ENCODE measurements at places on chromosomes 1 and 21.

DNA sequence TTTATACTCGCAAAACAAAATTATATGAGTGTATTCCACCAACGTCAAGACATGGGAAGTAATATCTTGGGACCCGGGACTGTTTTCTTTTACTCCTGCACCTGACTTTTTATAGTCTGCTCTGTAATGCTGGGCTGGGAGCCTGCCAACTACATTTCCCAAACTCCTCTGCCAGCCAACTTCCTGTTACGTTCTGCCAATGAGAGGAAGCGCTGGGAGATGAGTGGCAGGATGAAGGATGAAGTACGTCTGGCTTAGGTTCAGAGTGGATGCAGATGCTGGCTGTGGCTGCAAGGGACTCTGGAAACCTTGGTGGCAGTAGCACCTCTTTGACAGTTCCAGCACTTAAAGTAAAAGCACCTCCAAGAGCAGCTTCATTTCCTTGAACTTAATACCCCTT, 59.6 kb downstream of the USP24 start:
- DNase-seq: no peak

GRCh38 chr21:42489006-42489563, 6.9 kb downstream of the RSPH1 start:
- DNase-seq: no peak

- no peak for DNase-seq
Observed at GRCh38 chr1:159289060-159289459, 13.1 kb upstream of the FCER1A start.

DNA sequence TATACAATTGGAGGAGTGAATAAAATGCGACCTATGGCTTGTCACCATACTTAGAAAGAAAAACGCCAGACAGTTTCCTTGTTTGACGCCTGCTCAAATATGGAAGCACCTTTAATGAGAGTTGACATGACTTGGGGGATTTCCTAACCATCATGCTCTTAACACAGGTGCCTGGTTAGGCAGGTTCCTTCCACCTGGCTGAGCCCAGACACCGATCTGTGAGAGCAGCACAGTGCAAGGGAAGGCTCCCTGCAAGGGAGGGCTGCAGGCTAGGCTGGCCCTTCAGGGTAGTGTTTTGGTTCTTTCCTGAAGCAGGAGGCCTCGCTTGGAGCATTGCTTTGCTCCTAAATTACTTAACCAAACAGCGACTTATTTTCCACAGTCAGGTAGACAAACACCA, 24.6 kb upstream of the KLHDC8A start:
- no peak for DNase-seq

DNA sequence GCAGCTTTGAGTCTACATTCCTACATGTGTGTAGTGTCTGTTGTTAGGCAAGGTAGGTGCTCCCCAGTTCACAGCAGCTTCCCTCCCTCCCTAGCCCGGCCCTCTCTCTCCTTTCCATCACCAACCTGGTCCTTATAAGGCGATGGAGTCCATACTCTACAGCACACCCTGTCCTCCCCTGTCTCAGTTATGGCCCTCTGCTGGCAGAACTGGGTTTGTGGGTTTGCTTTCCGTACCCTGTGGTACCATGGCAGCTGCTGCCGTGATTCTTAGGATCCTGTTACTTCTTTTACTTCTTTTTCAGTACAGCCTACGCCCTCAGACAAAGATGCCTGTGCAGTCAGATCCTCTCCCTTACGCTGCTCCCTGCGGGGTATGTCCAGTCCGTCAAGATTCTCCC, 31.7 kb downstream of the AK5 start:
- DNase-seq: peak; percentile 45

GRCh38 chr21:34570313-34570712, 44.6 kb downstream of the RCAN1 start:
- DNase-seq: no peak

DNA sequence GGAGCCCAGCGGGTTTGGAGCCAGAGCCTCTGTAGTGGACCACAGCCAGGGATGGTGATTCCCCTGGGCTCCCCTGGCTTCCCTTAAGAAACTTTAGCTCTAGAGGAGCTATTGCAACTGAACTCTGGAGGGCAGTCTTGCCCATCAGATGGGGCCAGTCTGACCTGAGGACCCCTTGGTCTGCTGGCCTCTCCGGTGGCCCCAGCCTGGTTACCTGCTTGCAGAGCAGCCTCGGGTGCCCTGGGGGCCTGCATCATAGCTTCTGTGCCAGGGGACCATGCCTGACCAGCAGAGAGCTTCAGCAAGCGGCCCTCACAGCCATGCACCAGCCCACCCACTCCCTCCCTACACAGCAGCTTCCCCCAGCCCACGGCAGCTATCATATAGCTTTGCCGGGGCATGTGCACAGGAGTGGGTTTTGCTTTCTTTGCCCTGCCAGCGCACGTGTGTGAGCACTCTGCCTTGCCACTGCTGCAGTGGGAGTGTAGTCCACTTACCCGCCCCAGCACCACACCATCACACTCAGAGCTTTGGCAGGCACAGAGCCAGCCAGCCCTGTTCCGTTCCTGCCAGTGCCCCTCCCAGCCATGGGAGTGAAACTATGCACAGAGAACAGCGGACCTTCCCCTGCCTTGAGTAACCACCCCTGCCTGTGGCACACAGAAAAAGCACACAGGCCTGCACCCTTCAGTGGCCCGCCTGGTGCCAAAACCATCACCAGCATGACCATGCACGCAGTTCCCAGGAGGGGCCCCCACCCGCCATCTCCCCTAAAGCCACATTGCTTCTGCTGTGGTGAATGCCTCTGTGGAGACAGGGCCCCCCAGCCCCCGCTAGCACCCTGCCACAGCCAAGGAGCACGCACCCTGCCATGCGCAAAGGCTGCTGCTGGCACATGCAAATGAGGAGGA, 442.9 kb upstream of the NEGR1 start:
- DNase-seq: no peak

GRCh38 chr1:184158896-184159681, 107.6 kb downstream of the TSEN15 start:
- no peak for DNase-seq

- no peak for DNase-seq
Observed at GRCh38 chr1:22835636-22836319, 125.1 kb downstream of the EPHB2 start.

- no peak for DNase-seq
Observed at GRCh38 chr1:246295340-246295739, 211.7 kb downstream of the SMYD3 start.

- no peak for DNase-seq
Observed at GRCh38 chr1:34761776-34762307, 2.3 kb downstream of the GJB4 start.

DNA sequence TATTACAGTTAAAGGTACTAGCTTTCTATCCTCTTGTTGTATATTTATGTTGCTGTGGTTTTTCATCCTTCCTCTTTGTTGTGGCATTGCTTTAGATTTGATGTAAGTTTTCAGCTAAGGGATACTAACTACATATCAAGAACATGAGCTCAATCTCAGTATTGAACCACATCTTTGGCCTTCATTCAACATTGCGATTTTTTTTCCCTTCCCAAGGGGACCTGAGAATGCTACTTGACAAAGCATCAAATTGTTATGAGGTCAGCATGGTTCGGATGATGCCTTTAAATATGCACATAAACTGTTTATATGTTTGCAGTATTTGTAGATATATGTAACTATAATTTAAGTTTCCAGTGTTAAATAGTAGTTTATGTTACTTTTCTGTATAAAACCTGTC, 31.7 kb upstream of the GPR88 start:
- DNase-seq: no peak

DNA sequence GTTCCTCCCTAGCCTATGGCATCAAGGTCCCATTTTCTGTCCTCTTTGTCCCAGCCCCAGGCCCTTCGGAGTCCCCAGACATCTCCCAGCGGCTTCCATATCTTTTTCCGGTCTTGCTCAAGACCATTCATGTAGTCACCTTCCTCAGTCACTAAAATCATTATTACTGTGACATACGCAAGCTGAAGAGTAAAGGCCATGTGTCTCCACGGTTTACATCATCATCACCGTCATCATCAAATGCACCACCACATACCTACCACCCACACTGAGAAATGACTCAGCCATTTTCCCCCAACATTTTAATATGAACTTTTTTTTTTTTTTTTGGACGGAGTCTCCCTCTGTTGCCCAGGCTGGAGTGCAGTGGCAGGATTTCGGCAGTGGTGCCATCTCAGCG, 43.4 kb downstream of the FHAD1 start:
- no peak for DNase-seq

All from CD4-positive, alpha-beta T cell treated with Interleukin-17A for 1 hour (primary cell).